ENCODE measurements at places on chromosomes 16 and 17.

DNA sequence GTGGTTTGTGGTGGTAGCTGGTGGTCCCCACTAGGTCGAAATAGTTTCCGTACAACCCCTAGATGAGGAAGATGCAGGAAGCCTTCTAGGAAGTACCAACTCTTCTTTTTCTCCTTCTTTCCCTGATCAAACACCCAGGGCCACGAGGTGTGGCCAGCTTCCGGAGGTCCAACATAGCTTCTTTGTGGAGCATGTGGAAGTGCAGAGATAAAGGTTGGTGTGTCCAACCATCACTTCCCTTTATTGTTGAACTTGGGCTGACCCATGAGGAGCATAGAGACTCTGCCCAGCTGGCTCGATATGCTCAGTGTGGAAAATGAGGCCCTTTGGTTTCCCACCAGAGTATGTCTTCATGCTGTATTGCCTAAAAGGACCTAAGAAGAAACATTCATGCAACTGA lies 6.3 kb upstream of the RGS9 start:
- no peak for DNase-seq

- DNase-seq = no peak
These were observed 11.6 kb upstream of the RMI2 start for GRCh38 chr16:11333702-11334101.

GRCh38 chr16:47073223-47074155 lies 70.3 kb downstream of the NETO2 start:
- no peak for DNase-seq

DNA sequence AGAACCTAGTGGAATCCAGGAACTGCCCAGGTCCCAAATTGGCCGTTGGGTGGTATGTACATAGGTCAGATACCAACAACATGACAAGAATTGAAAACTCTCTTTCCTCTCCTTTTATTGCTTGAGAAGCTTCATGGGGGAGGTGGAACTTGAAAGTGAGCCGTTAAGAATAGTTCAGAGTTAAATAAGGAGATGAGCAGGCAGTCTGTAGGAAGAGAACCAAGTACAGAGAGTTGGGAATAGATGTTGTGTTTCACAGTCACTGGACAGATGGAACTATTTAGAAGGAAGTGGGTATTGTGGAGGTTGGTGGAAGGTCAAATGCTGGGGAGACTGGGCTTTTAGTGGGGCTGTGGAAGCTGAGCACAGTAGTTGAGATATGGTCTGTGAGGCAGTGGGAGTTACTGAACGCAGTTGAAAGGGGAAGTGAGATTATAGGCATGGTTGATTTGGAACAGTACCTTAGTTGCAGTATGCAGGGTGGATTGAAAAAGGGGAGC lies 26.4 kb downstream of the ARHGAP44 start:
- DNase-seq = peak; percentile 36

DNA sequence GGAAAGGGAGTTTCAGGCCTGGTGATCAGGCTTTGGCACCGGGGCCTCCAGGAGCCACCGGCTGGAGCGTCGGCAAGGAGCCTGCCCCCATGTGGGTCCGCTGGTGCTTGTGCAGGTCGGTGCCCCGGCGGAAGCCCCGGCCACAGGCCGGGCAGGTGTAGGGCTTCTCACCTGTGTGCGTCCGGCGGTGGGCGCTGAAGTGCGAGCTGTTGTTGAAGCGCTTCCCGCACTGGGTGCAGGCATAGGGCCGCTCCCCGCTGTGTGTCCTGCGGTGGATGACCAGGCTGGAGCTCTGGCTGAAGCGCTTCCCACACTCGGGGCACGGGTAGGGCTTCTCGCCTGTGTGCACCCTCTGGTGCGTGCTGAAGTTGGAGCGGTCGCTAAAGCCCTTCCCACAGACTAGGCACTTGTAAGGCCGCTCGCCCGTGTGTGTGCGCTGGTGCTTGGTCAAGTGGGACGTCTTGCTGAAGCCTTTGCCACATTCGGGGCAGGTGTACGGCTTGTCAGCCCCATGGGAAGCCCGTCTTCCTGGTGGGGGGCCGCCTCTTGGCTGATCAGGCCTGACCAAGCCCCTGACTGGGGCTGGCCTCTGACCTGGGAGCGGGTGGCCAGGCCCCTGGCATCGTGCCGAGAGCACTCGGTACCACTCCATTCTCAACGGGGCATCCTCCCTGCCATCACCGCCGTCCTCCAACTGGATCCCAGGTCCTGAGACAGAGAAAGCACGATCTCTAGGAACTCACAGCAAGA lies 14.4 kb downstream of the ZNF500 start:
- DNase-seq = no peak

DNA sequence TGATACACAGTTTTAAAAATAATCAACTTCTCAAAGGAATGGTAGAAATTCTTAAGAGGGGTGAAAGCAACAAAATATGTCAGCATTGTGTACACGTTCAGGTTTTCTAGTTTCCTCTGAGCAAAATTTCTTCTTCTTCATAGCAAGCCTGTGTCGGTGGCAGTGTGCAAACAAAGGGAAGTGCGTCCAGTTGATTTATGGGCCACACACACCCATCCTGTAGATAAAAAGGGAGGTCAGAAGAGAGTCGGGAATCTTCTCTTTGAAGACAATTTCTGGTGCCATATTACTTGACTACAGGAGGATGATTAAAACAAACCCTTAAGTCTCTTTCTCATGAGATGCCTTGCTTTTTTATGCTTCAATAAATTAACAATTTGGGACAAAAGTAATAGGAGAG lies 484.1 kb upstream of the SALL1 start:
- no peak for DNase-seq

DNA sequence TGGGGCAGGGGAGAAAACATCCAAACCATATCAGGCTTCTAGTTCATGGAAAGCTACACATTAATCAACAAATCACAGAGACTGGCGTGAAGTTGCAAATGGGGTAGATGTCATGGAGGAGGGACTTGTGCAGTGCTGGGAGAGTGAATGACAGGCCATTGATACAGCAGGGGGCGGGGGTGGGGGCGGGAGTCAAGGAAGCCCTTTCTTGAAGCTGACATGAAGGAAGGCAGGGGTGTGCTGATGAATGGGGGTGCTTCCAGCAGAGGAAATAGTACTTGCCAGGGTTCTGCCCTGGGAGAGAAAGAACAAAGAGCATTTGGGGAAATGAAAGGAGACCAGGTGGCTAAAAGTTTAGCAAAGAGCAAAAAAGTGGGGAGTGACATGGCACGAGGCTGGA lies 269.9 kb downstream of the SHISA9 start:
- no peak for DNase-seq

GRCh38 chr17:15238057-15238456 lies 27.1 kb downstream of the PMP22 start:
- no peak for DNase-seq

DNA sequence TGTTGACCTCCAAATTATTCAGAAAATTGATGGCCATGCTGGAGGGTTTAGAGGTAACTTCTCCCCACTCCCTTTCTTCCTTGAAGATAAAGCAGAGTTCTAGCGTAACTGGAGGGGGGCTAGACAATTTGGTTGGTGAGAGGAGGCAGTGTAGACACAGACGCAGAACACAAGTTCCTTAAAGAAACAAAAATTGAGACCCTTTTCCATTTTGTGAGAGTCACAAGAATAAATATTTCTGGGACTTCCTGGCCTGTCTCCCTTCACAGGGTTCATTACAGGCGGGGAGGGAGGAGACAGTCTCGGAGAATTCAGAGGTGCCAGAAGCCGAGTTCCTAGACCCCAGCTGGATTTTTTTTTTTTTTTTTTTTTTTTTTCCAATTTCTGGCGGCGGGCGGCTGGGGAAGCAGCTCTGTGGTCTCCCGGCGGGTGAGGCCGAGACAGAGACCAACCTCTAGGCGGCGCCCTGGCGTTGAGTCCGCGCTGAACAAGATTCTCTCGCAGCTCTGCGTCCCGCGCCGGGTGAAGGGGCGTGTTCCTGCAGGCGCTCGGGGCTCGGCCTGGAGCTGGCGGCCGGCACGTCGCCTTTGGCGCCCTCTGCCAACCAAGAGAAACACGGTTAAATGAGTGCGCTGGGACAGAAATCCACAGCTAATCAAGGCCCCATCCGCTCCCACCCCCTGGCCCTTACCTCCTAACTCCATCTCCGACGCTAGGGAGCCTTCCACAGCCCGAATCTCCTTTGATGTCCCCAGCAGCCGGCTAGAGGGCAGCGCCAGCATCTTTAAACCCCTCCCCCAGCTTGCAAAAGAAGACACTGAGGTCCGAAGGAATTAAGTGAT lies 10.2 kb upstream of the HOXB9 start:
- no peak for DNase-seq

DNA sequence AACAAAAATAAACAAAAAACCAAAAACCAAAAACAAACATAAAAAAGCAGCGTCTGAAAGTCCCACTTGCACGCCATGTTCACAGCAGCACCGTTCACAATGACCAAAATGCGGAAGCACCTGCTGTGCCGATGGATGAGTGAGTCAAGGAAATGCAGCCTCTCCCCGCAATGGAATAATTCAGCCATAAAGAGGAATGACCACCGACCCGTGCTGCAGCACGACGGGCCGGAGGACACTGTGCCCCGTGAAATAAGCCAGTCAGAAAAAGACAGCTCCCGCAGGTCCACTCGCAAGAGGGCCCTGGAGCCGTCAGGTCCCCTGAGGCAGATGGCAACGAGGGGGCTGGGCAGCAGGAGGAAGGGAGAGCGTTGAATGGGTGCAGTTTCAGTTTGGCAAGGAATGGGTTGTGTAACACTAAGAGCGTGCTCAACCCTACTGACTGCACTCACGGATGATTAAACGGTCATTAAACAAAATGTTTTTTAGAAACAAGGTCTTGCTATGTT lies 5.1 kb downstream of the CLCN7 start:
- peak; percentile 46 for DNase-seq

- DNase-seq = no peak
These were observed 116.5 kb downstream of the ZNF778 start for GRCh38 chr16:89334050-89334449.

- no peak for DNase-seq
These were observed 27.1 kb downstream of the OGFOD1 start for GRCh38 chr16:56478281-56479049.

- DNase-seq = no peak
These were observed 308.3 kb downstream of the FOXL1 start for GRCh38 chr16:86886651-86887050.

DNA sequence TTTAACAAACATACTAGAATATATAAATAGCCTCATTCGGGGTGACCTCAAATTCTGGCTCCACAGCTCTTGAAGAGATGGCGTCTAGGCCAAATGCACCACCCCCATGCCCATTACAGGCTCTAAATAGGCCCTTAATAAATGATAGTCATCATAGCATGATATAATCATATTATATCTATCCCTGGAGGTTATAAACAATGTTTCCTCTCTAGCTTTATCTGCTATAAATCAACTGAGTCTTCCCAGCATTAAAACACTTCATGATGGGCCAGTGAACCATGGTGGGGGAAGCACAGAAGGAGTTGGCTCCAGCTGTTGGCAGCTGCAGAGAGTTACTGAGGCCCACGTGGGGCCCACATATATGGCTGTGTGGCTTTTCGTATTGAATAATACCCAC lies 214.9 kb upstream of the MPHOSPH6 start:
- no peak for DNase-seq

DNA sequence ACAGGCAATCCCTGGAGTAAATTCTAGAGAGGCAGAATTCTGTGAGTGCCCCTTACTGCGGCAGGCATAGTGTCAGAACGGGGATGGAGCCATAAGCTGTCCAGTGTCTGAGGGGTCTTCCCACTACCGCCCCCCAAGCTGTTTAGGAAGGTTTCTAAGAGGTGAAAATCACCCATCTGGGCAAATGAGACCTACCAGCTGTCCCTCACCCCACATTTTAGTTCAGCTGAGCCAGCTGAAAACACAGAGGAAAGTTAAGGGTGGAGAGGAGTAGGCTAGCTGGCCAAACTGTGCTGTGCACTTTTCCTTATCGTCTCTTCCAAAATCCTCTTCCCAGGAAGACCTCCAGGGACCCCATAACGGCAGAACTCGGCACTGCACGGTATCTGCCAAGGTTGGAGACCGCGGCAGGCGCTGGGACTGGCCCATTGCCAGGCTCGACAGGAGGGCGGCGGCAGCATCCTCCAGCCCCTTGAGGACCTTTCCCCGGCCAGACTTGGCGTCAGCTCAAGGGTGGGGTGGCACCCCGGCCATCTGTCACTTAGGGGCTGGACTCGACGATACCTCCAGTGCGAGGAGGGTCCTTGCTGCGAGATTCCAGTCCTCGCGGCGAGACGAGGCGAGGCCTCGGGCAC lies 955 bp downstream of the ACLY start:
- DNase-seq = no peak

DNA sequence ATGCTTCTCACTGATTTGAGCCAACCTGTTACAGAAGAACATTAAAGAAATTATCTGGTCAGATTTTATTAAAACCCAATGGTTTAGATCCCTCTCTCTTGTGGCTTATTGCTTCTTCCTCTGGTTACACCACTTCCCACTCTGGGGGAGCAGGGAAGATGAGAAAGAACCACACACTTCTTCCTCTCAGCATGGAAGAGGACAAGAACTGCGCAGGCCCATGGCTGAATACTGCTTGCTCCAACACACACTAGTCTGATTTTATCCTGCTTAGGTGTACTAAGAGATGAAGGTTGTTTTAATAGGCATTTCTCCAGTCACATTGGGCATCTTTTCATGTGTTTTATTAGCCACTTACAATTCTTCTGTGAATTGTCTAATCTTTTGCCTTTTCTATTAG lies 27.6 kb downstream of the MAP3K3 start:
- no peak for DNase-seq

- DNase-seq = no peak
These were observed 3.6 kb upstream of the IRX3 start for GRCh38 chr16:54289945-54290832.

DNA sequence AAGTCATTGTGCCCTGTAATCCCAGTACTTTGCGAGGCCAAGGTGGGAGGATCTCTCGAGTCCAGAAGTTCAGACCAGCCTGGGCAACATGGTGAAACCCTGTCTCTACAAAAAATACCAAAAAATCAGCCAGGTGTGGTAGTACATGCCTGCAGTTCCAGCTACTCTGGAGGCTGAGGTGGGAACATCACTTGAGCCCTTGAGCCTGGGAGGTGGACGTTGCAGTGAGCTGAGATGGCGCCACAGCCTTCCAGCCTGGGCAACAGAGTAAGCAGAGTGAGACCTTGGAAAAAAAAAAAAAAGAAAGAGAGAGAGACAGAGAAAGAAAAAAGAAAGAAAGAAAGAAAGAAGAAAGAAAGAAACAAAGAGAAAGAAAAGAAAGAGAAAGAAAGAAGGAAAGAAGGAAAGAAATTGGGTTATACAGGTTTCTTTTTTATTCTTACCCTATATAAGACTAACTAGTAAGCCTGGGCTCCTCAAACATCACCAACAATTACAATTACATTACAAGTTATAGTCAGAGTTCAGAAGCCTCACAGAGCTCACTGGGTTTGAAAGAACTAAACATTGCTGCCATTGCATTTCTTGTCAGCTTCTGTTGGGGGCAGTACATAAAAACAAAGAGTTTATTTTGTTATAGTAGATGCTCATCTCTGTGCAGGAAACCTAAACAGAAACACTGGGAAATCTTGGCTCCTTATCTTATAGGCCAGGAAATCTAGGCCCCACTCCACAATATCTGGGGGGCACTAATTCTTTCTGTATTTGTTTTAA lies 6.7 kb upstream of the ABCA9 start:
- no peak for DNase-seq
